Activated naive CD8-positive, alpha-beta T cell treated with anti-CD3 and anti-CD28 coated beads, Interleukin-2, amount 50 U/mL, for 16 hours (primary cell): ENCODE measurements at places on chromosomes 1 and 21.
A peak's percentile ranks its signal among the peaks of the same experiment; 100 is the strongest.

GRCh38 chr1:98794196-98794886 lies 132.8 kb downstream of the SNX7 start:
- DNase-seq: peak; percentile 2

- DNase-seq: no peak
Observed at GRCh38 chr21:24369278-24369677, 1238.0 kb downstream of the MRPL39 start.

GRCh38 chr21:28280611-28281010 lies 712.1 kb downstream of the LTN1 start:
- DNase-seq: no peak

GRCh38 chr1:85992791-85993190 lies 163.8 kb downstream of the COL24A1 start:
- no peak for DNase-seq

- DNase-seq: no peak
Observed at GRCh38 chr1:60296794-60297193, 223.2 kb upstream of the C1orf87 start.

DNA sequence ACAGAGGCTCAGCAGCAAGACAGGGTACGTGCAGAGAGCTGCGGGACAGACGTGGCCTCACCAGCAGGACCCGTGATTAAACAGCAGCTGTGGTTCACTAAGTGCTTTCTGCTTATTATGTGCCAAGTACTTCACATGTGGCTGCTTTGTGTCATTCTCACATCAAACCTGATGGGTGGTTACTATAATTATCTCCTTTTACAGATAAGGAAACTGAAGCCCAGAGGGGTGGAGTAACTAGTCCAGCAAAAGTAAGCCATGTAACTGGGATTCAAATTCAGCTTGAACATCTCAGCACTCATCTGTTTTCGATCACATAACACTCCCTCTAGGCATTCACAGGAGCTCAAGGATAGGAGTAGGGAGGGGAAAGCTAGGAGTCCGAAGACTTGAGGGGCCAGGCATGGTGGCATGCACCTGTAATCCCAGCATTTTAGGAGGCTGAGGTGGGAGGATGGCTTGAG lies 50.8 kb upstream of the CLIC4 start:
- DNase-seq: no peak

- no peak for DNase-seq
Observed at GRCh38 chr1:173893611-173894010, 23.5 kb downstream of the SERPINC1 start.

DNA sequence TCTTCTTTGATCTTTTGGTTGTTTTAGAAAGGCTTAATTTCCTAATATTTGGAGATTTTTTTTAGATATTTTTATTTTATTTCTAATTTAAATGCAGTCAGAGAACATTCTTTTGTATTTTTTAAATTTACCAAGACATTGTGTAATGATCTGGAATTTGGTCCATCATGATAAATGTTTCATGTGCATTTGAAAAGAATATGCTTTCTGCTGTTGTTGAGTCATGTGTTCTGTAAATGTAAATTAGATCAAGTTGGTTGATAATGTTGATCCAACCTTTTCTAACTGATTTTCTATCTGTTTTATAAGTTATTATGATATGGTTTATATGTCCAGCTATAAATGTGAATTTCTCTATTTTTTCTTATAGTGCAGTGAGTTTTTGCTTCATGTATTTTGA lies 19.8 kb downstream of the UTS2 start:
- DNase-seq: no peak

DNA sequence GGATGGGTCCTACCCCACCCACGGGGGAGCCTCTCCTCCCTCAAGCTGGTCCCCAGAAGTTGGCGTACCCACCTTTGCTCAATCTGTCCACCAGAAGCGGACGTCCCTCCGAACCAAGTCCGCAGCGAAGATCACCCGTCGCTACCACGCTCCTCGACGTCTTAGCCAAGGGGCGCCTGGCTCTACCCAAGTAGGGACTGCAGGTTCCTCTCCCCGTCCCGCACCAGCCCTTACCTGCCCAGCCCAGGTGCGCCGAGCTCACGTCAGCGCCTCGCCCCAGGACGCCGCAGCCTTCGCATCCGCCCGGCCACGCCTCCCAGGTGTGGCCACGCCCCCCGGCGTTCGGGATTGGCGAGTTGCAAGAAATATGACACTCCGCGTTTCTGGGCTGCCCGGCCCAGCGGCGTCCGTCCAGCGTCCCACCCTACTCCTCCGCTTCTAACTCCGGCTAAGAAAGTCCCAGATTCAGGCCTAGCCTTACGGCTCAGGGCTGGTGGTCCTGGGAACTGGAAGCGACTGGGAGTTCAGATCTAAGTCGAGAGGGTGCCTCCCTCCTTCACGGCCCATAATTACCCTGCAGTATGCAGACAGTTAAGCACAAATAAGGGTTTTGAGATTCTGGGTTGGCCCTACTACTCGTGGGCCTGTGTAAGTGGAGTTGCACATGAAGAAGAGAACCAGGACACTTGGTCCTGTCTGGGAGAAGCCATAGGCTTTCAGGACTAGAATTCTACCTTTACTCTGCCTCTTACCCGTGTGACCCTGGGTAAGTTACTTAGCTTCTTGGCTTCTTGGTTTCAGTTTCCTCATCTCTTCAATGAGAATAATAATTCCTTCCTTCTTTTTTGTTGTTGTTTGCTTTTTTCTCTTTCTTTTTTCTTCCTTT lies at the start of gene IRF6:
Gene IRF6 (minus strand): TSS at position 268 of the 886 bp plus-strand sequence. CDS start 4,729 bp downstream, outside the sequence.
- peak; percentile 25 for DNase-seq

DNA sequence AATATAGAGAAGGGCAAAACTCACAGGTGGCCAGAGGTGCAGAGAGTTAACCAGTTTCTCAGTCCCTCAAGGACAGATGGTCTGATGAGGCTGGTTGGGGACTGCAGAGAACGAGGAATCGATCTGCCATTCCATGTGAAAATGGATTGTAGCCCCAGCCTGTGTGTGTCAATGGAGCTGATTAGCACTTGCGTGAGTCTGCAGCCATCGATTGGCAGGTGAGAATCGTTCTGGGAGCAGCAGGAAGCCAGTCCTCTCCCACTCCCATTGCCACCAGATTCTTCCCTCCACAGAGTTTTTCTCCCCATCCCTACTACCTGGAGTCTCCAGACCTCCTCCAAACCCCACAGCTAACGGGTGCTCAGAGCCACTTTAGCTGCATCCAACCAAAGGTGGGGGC lies 18.3 kb upstream of the PSMB2 start:
- no peak for DNase-seq

- no peak for DNase-seq
Observed at GRCh38 chr1:219223496-219223895, 49.8 kb downstream of the LYPLAL1 start.

DNA sequence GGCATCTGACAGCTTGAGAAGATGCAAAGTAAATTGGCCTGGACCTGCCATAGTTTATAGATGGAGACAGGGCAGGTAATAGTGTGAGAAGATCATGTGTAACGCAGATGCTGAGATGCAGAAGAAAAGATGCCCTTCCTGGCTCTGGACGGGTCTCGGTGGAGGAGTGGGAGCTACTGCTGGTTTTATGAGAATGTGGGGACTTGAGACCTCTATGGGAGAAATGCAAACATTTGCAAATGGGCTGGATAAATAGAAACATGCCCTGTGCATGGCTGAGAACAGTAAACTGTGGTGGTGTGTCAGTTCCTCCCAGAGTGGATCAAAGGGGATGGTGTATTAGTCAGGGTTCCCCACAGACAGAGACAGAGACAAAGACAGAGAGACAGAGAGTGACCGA lies 21.9 kb downstream of the UBASH3A start:
- no peak for DNase-seq

- no peak for DNase-seq
Observed at GRCh38 chr21:39730418-39731157, 14.4 kb upstream of the IGSF5 start.

DNA sequence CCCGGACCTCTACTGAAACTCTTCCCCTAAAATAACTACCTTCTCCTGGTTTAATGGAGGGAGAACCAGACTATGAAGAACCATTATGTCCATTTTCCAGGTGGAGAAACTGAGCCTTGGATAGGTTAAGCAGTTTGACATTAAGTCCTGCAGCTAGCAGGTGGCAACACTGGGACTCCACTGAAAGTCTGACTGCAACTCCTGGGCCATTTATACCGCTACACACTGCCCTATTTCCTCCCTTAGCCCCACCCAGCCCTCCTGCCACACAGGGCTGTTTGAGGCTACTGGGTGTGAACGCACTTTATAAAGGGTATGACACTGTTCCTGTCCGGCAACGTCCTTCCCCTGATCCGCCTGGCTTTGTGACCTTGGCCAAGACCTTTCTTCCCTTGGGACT lies 511 bp upstream of the INPP5B start:
- DNase-seq: no peak

DNA sequence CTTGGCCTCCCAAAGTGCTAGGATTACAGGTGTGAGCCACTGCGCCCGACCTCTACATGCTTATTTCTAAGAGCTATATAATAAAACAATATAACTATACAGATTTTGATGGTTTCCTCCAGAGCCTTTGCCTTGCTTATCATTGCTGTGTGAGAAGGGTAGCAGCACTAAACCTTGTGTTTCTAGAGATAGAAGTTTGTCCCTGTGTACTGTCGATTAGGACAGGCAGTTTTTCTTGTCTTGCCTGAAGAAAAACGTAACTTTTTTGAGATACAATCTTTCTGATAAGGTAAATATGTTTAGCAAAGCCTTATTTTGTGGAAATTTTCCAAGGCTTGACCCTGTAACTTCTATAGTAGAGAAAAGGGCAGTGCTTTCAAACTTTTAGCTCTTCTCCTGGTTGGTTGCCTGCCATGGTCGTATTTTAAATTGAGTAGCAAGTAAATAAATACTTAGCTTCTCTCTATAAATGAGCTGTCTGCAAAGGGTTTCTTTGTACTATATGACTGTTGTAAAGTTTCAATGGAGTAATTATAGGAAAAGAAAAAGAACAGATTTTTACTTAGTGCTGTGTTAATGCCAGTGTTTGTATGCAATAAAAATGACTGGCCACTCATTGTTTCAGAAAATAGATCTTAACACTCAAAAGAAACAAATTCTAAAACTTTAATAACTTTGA lies 86.4 kb upstream of the CACYBP start:
- DNase-seq: no peak

- no peak for DNase-seq
Observed at GRCh38 chr1:76474922-76475321, 392.4 kb upstream of the ST6GALNAC5 start.

DNA sequence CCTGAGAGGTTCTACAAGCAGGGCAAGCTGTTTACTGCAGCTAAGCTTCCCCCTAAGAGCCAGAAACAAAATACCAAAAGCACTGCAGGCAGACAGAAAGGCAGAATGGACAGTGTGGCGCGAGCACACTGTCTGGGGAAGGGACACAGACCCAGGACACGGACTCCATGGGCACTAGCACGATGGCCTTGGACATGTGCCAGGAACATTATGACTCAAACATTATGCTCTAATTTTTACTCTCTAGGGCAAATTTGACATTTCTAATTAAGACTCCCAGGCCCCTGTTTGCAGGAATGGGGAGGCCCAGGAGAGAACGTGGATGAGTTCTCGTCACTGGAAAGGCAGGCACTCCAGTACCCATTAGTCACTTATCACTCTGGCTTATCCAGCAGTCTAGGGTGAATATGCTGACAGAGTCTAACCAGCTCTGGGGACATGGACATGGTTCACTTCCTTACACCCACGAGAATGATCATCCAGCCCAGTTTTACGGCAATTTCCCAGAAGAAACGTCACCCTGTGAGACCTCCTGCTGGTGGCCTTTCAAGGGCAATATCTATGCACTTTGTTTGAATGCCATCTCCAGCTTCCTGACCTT lies 45.1 kb downstream of the CAPN8 start:
- no peak for DNase-seq

DNA sequence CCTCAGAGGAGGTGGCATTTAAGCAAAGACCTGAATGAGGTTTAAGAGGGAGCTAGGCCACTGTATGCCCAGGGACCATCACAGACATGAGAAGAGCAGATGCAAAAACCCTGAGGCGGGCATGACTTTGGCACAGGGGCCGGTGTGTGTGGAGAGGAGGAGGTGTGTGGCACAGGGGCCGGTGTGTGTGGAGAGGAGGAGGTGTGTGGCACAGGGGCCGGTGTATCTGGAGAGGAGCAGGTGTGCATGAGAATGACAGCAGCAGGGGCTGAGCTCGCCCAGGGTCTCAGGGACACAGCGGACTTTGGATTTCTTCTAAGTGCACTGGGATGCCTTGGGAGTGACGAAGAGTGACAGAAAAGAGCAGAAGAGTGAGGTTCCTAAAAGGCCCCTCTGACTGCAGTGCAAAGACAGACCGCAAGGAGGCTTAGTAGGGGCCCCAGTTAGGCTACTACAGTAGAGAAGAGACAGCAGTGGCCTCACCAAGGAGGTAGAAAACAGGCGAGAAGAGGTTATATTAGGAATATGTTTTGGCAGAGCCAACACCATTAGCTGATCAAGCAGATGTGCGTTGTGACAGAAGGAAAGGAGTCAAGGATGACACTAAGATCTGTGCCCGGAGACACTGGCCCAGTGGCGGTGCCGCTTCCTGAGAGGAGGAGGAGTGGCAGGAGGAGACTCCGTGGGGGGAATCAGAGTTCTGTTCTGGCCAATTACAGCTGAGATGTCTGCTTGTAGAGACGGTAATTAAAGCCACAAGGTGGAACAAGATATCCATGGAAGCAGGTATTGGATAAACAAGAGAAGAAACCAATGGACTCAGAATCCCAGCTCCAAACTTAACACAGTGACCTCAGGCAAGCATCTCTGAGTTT lies 18.4 kb downstream of the ZBTB17 start:
- no peak for DNase-seq

DNA sequence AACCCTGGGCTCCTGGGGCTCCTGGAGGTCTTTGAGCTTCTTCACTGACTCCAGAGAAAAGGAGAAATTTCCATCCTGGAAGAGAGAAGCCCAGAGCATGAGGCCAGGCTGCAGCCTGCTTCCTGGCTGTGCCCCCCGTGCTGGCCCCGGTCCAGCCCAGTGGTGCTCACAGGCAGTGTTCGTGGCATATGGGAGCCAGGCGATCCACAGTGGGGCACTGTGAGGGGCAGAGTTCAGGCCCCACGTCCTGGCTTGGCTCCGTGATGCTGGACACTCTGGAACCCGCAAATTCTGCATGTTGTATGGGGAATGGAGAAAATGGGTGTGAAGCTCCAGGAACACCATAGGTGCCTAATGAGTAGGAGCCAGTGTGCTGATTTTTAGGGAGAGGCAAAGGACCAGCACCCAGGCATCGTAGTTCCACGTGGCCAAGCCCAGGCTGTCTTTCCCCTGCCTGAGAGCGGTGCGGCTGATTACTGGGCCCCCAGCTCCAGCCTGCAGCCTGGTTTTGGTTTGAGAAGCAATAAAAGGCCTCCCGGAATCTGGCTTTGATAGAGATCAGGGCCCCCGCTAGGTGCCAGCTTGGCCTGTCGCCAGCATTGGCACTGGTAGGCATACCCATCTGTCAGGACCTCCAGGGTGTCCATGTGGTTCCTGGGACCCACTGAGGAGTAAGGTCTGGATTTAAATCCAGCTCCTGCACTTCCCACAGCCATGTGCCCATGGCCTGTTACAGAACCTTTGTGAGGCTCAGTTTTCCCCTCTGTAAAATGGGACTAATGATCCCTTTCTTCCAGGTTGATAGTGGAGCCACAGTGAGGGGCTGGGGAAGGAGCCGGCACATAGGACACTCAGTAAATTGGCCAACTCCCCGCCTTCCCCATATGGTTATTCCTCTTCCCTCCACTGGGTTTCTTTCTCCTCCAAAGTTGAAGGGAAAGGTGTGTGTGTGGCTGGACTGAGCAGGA lies 725 bp downstream of the GUCA2A start:
- no peak for DNase-seq
